ENCODE measurements at places on chromosomes 12 and 14.

DNA sequence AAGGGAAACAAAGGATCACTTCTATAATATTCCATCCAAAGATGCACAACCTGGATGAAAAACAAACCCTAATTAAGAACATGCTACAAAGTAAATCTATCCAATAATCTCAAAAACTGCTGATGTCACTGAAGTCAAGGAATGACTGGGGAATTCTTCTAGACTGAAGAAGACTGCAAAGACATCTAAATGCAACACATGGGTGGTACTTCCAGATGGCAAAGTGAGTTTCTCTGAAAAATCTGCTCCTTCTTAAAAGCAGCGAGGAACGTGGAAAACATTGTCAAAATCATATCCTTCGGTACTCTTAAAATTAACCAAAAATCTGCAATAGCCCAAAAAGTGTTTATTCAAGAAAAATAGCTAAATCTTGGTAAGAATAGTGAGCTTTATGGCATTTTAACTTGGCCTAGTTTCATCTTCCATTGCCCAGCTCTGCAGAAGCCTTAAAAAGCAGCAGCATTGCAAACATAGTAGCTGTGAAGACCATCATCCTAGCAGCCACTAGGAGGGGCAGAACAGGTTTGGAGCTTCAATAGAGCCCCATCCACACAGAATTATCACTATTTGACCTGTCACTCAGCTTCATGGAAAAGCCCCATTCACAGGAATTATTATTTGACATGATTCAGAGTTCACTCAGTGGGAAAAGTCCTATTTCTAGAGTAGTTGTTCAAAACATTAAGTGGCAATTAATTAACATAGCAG, 7.4 kb downstream of the CLEC14A start:
- no peak for DNase-seq

GRCh38 chr12:5630726-5631125, 198.8 kb downstream of the NTF3 start:
- no peak for DNase-seq

DNA sequence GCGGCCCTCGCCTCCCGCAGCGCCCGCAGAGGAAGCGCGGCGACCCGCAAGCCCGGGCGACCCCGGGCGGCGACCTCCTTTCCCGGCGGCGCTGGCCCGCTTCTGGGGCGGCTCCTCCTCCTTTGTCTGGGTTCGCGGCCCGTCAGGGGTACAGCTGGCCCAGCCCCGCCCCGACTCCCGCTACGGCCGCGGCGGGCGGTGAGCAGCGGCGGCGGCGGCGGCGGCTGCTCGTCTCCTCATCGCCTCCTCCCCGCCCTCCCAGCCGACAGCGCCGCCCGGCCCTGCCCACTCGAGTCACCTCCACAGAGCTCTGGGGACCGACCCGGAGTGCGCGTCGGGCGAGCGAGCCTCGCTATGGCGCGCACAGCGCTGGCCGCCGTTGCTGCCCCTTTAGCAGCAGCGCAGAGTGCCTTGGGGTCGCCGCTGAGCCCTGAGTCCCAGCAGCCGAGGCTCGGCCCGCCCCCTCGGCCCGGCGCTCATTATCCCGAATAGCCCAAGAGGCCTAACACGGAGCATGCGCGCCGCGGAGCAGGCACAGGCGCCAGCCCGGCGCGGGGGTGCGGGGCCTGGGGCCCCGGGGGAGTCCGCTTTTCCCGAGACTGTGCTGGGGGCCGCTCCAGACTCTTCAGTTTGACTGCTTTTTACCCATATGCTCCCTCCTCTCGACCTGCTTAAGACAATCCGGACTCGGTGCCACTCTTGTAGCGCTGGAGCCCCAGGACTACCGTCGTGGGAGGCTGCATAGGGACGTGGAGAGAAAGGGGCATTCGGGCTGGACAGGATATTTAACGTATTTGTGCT, at the start of gene SOS2:
Gene SOS2, minus strand, starts transcription at position 104 of the 801 bp plus-strand sequence. CDS start 295 bp downstream, outside the sequence.
- DNase-seq: peak; percentile 63

DNA sequence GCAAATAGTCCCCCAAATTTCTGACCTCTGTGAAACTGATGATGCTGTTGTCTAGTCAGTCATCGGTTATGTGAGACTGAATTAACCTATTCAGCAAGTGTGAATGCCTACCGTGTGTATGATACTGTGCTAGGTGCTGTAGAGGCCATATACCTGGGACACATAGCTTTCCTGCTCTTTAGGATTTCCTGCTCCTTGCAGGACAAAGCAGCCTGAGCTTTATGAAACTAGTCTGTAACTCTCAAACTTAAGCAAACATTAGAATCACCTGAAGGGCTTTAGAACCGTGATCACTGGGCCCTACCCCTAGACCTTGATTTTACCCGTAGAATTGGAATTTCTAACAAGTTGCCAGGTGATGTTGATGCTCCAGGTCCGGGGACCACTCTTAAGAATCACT, 6.9 kb downstream of the MARK3 start:
- DNase-seq: no peak

DNA sequence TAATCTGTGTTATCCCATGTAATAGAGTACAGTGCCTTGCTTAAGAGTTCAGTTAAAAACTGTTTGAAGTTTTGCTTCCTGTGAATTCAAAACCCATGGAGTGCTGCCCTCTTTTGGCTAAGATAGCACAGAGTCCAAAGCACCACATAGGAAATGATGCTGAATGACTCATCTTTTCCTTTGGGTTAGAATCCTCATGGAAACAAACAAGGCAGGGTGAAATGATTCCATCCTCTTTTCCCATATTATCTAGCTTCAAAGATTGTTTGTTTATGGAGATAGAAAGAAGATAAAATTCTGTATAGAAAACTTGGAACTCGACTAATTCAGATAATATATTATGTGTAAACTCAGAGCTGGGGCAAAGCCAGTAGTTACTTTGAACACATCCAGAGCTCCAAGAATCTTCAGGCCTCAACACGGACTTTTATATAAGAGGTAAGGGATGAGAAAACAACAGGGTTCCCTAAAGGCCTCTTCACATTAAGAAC, 87.4 kb downstream of the OTOGL start:
- DNase-seq: peak; percentile 0

DNA sequence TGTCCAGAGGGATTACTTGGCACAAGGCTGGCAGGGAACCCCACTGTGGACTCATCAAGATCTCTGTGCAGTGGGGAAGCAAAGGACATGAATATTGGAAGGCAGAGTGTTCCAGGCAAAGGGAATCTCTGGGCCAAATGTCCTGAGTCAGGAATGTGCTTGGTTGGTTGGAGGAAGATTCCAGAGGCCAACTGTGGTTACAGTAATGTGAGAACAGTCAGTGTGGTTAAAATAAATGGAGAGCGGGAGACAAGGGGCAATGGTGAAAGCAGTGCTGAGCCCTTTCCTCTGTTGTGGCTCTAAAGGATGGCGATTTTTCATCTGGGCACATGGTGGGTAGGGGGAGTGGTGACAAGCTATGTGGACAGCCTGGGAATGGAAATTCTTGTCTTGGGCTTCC, 948.2 kb downstream of the BCL11B start:
- no peak for DNase-seq

- DNase-seq: no peak
These were observed 137.1 kb downstream of the BRMS1L start for GRCh38 chr14:35963209-35963608.

DNA sequence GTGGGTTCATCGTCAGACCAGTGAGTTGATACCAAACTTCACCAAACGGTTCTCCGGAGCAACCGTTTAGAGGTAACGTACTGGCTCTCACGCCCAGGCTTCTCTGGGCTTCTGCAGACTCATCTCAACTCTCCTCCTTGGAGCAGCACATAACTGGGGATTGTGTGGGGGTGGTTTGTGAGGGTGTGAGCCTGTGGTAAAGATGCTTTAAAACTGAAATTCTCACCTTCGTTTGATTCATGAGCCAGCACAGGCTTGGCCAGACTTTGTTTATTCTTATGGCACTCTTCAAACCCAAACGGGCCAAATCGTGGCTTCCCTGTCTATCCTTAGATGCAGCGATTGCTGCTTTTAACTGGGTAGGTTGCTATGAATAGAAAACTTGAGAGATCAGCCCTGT, 121.3 kb downstream of the SAMD4A start:
- no peak for DNase-seq

DNA sequence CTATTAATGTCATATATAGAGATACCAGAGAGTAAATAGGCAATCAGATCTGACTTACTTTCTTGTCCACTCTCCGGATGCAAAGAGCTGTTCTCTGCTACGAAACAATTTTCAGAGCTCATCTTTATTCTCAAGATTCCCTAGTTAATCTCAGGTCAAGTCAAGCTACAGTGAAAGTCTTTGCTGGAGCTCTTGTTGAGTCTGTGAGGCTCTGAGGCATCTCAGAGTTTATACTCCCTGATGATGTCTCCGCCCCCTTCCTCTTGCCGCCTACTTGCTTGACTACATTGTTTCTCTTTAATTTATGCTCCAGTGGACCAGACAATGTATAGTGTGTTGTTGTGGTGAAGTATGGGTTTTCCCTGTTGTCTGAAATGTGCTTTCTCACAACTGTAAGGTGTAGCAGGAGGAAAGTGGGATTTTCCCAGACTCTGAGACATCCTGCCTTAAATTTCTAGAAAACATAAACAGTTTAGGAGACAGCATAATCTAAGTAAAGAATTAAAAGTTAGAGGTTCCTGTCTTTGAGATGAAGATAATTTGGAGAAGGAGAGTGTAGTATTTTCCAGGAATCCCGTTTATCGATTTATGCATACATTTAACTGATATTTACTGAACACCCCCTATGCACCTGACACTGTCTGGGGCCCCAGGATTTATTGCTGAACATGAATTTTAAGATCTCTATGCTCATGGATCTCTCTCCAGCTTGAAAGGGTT, at the start of gene CD69:
Gene CD69, minus strand, starts transcription at position 203 of the 720 bp plus-strand sequence. Its CDS starts 81 bp downstream, at position 122.
- DNase-seq: no peak

GRCh38 chr12:78680596-78680995, 184.0 kb upstream of the SYT1 start:
- DNase-seq: no peak

DNA sequence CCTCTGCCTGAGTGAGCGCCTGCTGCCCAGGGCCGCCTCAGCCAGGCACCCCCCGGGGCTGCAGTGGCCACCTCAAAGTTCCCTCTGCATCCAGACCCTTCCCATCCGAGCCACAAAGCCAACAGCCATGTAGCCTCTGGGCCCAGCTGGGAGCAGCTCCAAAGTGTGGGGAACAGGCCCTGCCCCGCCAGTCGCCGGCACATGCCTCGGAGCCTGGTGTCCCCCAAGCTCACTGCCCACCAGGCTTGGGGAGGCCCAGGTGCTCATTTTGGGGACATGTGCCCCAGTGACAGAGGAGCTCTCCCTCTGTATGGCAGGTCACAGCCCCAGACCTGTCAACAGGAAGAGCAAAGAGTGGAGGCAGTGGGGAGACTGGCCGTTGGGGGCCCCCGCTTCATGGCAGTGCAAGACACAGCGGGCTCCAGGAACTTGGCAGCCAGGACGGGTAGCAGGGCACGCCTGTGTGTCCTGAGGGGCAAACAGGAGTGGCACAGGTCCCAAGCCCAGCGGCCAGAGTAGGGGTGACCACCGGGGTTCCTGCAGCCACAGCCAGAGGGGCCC, 29.9 kb downstream of the JAG2 start:
- DNase-seq: no peak

- DNase-seq: no peak
These were observed 71.5 kb upstream of the ARID2 start for GRCh38 chr12:45658020-45658419.

GRCh38 chr12:12467264-12467663, 95.4 kb downstream of the DUSP16 start:
- no peak for DNase-seq

GRCh38 chr12:130044991-130045621, 117.2 kb upstream of the FZD10 start:
- no peak for DNase-seq

- DNase-seq: no peak
These were observed 22.8 kb upstream of the ACTR10 start for GRCh38 chr14:58177125-58177524.

DNA sequence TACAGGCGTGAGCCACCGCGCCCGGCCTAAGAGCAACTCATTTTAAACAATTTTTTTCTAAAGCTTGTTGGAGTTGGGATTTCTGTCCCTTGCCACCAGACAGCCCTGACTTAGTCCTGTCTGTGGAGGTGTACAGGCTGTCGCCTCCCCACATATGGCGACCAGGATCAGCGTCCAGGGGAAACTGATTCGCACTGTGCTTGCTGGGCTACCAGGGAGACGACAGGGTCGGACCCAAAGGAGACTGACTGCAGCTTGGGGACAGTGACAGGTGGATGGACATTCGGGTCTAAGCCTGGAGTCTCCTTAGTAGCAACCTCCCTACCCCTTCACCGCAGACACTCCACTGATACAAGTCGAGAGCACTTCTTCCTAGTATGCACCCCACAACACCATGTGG, 40.3 kb downstream of the TRAFD1 start:
- no peak for DNase-seq

- no peak for DNase-seq
These were observed 46.1 kb downstream of the RNFT2 start for GRCh38 chr12:116784238-116784612.

GRCh38 chr14:54322701-54323337, 74.0 kb upstream of the CDKN3 start:
- DNase-seq: no peak

- DNase-seq: no peak
These were observed 20.0 kb downstream of the MAP3K9 start for GRCh38 chr14:70789361-70789760.

- DNase-seq: no peak
These were observed 212.8 kb upstream of the NOVA1 start for GRCh38 chr14:26810631-26811030.

- no peak for DNase-seq
These were observed 51.1 kb downstream of the SLC38A1 start for GRCh38 chr12:46217541-46218321.

DNA sequence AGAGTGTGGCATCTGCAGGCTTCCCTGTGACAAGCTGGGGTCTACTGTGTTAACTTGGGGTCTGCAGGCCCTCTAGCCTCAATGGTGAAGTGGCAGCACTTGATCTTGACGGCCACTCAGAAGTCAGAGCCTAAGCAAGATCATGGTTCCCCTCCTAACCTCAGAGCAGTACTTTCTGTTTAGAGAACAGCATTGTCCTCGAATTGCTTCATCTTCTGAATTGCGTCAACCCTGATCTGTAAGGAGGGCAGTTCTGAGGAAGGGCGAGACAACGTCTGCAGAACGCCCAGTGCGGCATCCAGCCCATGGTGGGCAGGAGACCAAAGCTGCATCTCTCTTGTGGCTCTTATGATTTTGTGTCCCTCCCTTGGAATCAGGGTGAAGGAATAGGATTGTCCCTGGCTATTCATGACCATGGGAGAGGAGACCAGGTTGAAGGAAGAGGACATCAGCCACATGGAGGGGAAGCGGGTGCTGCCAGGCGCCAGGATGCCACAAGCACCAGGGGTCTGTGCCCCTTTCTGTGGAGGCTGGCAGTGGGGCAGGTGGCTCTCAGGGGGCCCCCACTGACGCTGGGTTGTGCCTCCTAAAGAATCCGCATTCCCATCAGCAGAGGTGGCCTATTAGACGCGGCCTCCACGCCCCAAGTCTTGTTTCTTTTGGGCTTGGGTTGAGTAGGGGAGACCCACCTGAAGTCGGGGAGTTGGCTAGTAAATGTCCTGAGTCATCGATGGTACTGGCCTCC, 2.2 kb downstream of the SERPINA9 start:
- DNase-seq: no peak

GRCh38 chr14:64821651-64822050, 58.1 kb downstream of the SPTB start:
- DNase-seq: no peak

- DNase-seq: no peak
These were observed 16.3 kb upstream of the DCP1B start for GRCh38 chr12:2020511-2020910.
